RCC 7860 (cell line): ENCODE measurements at places on chromosomes 1 and 21.
A peak's percentile ranks its signal among the peaks of the same experiment; 100 is the strongest.

- no peak for DNase-seq
Observed at GRCh38 chr1:7991504-7992440, 30.3 kb downstream of the PARK7 start.

DNA sequence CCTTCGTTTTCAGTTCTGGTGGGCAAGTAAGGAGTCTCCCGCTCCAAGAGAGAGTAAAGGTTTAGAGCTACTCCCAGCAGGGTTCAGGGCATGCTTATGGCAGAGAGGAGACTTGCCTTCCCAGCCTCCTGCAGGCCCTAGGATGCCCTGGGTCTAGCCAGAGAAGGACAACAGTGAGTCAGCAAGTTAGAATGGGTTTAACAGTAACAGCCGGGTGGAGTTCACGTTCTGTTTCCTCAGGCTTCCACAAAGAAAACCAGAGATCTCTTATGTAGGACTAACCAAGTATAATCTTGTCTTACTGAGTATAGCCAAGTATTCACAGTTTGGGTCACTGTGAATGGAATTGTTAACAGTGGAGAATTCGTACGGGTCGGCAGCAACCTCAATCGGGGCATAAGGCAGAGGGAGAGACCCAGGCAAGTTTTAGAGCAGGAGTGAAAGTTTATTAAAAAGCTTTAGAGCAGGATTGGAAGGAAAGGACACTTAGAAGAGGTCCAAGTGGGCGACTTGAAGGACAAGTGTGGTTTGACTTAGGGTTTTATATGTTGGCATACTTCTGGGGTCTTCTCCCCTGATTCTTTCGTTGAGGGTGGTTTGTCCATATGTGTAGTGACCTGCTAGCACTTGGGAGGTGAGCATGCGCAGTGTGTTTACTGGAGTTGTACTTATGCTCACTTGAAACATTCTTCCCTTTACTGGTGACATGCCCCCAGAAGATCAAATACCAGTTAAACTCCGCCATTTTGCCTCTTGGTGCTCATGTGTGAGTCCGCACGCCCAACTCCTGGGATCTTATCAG is 4.5 kb downstream of the OVAAL start:
- peak; percentile 54 for DNase-seq

- DNase-seq: no peak
Observed at GRCh38 chr1:119394085-119394484, 20.9 kb upstream of the HSD3B2 start.

GRCh38 chr21:33362044-33362555 is 37.3 kb downstream of the IFNAR1 start:
- no peak for DNase-seq

GRCh38 chr1:217141711-217142110 is 418.5 kb upstream of the ESRRG start:
- DNase-seq: no peak

- no peak for DNase-seq
Observed at GRCh38 chr1:167762061-167762746, 40.4 kb downstream of the MPZL1 start.

DNA sequence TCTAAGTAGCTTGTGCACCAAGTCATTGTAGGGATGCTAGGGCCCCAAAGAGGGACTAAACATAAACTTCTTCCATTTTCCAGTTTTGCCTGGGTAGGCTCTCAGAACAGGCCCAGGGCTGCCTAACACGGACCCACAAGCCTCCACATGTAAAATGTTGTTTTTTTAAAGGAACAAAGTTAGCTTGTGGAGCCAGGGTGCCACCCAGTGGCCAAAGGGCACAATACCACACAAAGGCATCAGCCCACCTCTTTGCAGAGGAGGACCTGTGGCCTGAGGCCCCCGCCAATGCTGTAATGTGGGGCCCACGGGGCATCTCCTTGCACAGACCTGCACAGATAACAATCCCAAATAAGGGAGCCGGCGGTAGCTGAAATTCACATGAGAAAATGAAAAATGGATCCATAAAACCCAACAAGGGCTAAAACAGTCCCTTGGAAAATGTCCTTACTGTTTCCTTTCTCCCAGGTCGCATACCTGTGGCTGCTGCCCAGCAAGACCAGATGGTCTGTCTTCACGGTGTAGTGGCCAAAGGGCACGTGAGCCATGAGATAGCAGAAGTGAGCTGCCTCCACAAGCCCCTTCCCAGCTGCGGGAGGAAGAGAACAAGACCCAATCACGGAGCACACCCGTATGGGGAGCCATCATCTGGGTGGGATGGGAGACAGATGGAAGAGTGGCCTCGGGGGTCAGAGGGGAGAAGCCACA is 23.8 kb downstream of the SEC16B start:
- DNase-seq: peak; percentile 25

DNA sequence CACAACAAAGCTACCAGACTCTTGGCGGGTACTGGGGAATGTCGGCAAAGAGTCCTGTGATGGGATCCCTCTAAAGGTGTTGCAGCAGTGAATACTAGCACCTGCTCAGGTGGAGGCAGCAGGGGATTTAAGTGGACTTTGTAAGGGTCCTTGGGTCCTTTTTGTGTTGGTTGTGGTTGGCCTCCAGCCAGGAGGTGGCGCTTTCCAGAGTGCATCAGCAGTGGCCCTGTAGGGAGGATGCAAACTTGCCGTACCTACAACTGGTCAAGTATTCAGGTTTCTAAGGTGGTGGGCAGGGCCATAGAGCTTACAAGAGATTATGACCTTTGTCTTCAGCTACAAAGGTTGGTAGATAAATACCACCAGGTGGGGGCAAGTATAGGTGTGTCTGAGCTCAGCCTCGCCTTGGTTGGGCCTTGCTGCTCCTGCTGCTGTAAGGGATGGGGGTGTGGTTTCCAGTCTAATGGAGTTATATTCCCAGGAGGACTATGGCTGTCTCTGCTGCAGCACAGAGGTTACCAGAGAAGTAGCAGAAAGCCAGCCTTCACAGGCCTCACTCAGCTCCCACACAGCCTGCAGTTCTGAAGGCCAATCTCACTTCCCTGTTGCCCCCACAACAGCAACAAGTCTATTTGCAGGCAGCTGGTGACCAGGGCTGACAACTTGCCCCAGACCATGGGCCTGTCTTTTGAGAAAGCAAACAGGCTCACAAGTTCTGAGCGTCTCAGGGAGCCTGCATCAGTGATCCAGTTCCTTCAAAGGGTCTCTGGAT is 7.3 kb downstream of the OR2M5 start:
- no peak for DNase-seq

DNA sequence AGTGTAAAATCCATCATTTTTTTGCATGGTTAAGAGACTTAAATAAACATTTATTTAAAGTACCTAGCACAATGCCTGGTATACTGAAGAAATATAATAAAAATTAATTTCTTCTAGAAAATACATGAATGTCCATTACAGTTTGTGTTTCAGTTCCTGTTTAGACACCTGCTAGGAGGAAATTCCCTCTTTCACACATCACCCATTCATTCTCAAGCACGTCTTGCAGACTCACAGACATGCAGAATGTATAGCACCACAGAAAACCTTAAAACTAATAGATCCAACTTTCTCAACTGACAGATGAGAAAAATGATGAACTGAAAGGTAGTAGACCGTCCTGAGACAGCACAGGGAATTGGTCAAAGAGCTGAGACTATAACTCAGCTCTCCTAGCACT is 172.2 kb upstream of the C8B start:
- no peak for DNase-seq

DNA sequence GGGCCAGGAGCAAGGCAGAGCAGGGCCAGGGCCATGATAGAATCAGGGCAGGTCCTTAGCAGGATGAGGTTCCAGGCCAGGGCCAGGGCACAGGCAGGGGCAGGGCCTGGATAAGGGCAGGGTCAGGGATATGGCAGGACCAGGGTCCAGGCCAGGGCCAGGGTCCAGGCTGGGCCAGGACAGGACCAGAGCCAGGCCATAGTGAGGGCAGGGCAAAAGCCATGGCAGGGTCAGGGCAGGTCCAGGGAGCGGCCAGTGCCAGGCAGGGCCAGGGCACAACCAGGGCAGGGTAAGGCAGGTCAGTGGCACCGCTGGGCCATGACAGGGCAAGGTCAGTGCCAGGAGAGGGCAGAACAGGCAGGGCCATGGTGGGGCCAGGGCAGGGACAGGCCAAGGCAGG is 152.2 kb downstream of the LIPI start:
- no peak for DNase-seq

GRCh38 chr21:46561445-46562090 is 43.3 kb downstream of the S100B start:
- DNase-seq: no peak

- DNase-seq: no peak
Observed at GRCh38 chr1:213281640-213282301, 230.7 kb downstream of the RPS6KC1 start.

GRCh38 chr1:54995835-54996234 is 2.9 kb upstream of the BSND start:
- no peak for DNase-seq

- no peak for DNase-seq
Observed at GRCh38 chr1:152107031-152107983, 7.9 kb downstream of the TCHH start.

DNA sequence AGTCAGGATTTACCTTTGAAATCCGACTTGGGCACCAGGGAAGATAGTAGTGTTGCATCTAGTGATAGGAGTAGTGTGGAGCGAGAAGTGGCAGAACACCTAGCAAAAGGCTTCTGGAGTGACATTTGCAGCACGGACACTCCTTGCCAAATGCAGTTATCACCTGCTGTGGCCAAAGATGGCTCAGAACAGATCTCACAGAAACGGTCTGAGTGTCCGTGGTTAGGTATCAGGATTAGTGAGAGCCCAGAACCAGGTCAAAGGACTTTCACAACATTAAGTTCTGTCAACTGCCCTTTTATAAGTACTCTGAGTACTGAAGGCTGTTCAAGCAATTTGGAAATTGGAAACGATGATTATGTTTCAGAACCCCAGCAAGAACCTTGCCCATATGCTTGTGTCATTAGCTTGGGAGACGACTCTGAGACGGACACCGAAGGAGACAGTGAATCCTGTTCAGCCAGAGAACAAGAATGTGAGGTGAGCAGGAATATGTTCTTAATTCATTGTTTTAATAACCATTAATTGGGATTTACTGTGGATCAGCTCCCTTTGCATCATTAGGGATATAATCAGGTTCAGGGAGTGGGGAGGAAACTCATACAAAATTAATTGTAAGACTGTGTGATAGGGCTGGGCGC is 28.3 kb downstream of the BACH1 start:
- no peak for DNase-seq

DNA sequence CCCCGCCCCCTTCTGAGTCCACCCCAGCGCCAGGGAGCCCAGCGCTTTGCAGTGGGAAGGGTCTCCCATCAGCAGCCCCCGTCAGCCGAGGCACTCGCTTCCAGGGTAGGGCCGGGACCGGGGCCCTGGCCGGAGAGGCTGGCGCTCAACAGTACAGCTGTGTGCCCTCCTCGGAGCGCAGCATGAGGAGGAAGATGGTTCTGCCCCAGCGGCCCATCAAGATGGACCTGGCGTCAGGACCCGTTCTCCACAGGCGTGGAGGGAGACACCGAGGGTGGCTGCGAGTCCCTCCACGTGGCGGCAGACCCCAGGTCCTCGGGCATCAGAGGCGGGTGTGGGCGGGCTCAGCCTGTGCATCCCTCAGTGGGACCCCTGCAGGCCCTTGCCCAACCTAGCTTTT is 54.3 kb downstream of the MORN1 start:
- no peak for DNase-seq

GRCh38 chr1:26367441-26367840 is 5.1 kb downstream of the ZNF683 start:
- no peak for DNase-seq

DNA sequence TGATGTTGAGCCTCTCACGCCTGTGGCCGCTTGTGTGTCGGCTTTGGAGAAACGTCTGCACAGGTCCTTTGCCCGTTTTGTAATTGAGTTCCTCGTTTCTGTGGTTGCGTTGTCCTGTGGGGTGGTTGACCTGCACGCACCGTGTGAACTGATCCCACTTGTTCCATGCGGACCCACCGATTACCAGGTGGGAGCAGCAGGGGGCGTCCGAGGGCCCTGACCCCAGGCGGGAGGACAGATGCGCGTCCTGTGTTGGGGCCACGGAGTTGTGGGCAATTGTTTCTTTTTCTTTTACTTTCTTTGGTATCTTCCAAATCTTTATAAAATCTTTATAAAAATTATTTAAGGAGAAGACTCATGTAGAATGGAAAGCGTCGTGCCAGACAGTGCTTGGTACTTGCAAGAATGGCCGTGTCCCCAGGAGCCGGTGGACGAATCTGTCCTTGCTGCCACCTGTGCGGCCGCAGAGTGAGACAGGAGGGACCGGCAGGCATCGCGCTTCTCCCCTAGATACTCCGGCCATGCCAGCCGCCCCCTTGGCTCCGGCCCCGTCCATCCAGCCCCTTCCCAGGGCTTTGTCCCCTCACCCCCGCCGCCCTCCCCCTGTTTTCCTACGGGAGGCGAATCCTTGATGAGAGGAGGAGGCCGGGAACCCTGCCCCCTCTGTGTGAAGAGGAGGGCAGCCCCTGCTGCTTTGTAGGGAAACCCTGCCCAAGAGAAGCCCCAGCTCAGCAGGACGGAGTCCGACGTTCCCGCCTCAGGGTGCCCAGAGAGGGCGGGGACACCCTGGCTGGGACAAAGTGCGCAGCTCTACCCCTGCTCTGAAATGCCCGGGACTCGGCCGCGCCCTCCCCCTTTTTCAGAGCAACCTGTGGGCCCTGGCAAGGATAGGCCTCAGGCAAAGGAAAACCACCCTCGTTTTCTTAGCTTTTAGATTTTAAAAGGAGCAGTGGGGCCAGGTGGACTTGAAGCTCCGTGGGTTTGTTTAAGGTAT is 41.7 kb downstream of the PRKCZ start:
- DNase-seq: no peak

DNA sequence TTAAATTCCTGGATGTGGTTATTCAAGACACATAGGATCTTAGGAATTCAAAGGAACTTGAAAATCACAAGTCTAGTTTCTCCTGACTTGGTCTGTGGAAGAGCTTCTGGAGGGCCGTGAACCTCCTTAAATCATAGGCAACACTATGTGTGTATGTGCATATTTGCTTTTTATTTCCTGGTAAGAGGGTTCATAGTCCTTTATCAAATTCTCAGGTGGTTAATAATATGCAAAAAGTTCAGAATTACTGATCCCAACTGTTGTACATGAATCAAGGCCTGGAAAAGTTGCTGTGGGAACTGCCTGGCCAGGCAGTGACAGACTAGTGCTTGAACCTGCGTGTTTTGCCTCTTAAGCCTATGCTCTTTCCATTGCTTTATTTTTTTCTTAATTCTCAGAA is 12.9 kb downstream of the MTR start:
- no peak for DNase-seq

DNA sequence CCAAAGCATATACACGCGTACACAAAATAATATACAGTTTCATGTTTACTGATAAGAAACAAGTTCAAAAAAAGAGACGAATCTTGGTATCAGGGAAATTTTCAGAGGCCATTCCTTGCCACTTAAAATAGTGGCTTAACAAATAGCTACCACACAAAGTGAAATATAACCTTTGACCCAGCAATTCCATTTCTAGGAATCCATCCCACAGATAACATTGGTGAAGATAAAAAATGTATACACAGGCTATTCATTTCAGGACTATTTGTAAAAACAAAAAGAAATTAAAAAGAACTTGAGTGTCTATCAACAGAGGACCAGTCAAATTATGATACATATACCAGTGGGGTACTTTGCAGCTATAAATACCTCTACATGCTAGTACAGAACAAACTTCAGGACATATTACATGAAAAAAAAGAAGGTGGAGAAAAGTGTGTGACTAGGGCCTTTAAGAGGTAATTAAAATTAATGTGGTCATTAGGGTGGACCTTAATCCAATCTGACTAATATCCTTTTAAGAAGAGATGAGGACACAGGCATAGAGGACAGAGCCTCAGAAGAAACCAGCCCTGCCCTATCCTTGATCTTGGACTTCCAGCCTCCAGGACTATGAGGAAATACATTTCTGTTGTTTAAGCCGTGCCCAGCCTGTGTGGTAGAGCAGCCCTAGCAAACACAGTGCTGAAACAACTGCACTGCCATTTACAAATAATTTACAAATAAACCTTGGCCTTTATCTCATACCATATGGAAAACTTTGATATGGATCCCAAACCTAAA is 7.8 kb downstream of the UBE2G2 start:
- no peak for DNase-seq
